ENCODE measurements at places on chromosomes 12 and 14. TPM values are rescaled to one million over a fixed set of nuclear protein-coding genes. Genes with fewer than 3 reads are reported as not detected.

DNA sequence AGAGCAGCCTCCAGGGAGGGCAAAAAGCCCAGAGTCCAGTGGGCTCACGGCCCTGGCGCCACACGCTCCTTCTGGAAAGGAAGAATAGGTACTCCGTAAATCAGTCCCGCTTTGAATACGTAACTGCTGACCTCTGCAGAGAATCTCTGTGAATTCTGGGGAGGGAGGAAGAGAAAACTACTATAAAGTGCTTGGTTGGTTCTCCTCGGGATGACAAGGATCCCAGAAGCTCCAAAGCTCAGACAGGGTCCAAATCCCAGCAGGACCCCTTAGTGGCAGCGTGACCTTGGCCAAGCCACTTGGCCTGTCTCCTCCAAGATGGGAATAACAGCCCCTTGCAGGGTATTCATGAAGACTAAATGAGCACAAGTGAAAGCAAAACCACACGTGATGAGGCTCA lies 31.7 kb downstream of the ANO2 start:
- H3K4me3 ChIP-seq = no peak overlapping the region
- no peaks in the 10 kb centered on the region for H3K36me3 ChIP-seq
- DNase-seq = no peak
- H3K27me3 ChIP-seq = peaks cover under 1% of the 10 kb centered on the region

DNA sequence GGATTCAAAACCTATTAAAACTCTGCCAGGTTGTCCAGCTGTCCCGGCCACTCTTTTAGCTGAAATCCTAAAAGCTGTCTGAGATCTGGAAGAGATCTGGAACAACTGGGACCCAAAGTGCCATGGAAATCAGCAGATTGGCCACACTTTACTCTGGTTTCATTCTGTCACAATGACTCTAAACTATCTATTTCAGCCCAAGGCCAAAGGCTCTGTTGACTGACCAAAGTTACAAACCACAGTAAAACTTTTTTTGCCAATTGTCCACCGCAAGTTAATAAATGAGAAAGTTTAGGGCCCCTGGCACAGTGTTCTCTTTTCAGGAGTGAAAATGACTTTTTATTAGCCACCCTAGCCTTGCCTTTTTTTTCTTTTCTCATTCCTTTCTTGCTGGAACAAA lies 113.4 kb upstream of the CPM start:
- H3K4me3 ChIP-seq = no peak overlapping the region
- no peaks in the 10 kb centered on the region for H3K27me3 ChIP-seq
- H3K27ac ChIP-seq = no peak overlapping the region
- no peak for DNase-seq
- H3K36me3 ChIP-seq = no peaks in the 10 kb centered on the region

The RAD51AP1 gene
- 16.5 TPM for polyA plus RNA-seq

GRCh38 chr12:112964067-112964670 lies 14.2 kb upstream of the OAS2 start:
- H3K27ac ChIP-seq = no peak overlapping the region
- no peaks in the 10 kb centered on the region for H3K4me1 ChIP-seq
- H3K36me3 ChIP-seq = peaks cover 26% of the 10 kb centered on the region
- DNase-seq = no peak
- no peak overlapping the region for H3K4me3 ChIP-seq
- no peaks in the 10 kb centered on the region for H3K27me3 ChIP-seq

The ACOT4 gene
- 11.3 TPM for polyA plus RNA-seq

The PTPRB gene
- polyA plus RNA-seq = 1.9 TPM

- H3K4me3 ChIP-seq = no peak overlapping the region
- H3K27ac ChIP-seq = no peak overlapping the region
- H3K27me3 ChIP-seq = no peaks in the 10 kb centered on the region
Observed at GRCh38 chr14:31037709-31038221, 11.6 kb upstream of the STRN3 start.

The SCNN1A gene
- 12.3 TPM for polyA plus RNA-seq

DNA sequence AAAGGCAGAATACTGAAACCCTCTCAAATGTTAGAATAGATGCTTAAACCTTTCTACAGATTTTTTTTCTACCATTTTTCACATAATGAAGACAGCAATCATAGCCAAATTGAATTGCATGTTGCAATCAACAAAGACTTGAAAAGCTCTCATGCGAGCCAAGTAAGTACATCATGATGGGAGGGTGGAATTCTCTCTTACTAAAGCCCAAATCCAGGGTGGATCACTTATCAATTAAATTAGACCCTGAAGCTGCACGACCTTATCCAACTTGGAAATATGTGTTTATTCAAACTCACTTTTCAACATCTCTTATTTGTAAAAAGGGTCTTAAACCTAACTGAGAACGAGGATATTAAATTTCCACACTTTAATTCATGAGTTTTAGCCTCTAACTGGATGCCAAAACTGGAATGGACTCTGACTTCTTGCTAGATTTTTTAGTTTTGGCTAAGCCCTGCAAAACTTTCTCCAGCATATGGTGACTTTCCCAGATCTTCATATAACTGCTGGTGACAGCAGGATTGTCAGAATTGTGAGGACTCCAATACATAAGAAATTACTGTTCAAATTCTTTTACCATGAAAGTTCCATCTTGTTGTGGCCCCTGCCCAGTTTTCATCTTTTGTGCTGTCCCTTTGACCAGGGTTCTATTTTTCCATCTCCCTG lies 53.6 kb downstream of the HECTD4 start:
- no peaks in the 10 kb centered on the region for H3K36me3 ChIP-seq
- no peaks in the 10 kb centered on the region for H3K27me3 ChIP-seq
- no peak overlapping the region for H3K27ac ChIP-seq
- DNase-seq = no peak
- no peaks in the 10 kb centered on the region for H3K4me1 ChIP-seq

GRCh38 chr14:89011355-89012281 lies 187.2 kb downstream of the TTC8 start:
- H3K36me3 ChIP-seq = no peaks in the 10 kb centered on the region
- peak overlapping the region; percentile 11 for H3K27ac ChIP-seq
- H3K27me3 ChIP-seq = no peaks in the 10 kb centered on the region
- H3K4me3 ChIP-seq = peak overlapping the region; percentile 42
